H7 (cell line): ENCODE measurements at places on chromosomes 7 and 10. TPM values are rescaled to one million over a fixed set of nuclear protein-coding genes. Genes with fewer than 3 reads are reported as not detected.

The EBLN1 gene
- total RNA-seq, result not detected in 2 replicates

The CLRN3 gene
- not detected in 2 replicates for total RNA-seq

The GRM3 gene
- 0.10 and 0.30 TPM in 2 replicates for total RNA-seq

The MRC1 gene
- total RNA-seq, result 0.07 and 0.17 TPM in 2 replicates

The OR2F1 gene
- total RNA-seq, result not detected in 2 replicates

GRCh38 chr7:2820508-2820934 is 23.6 kb downstream of the GNA12 start:
- no peak for DNase-seq

- DNase-seq, result no peak
Observed at GRCh38 chr10:111128331-111129180, 51.7 kb downstream of the ADRA2A start.

DNA sequence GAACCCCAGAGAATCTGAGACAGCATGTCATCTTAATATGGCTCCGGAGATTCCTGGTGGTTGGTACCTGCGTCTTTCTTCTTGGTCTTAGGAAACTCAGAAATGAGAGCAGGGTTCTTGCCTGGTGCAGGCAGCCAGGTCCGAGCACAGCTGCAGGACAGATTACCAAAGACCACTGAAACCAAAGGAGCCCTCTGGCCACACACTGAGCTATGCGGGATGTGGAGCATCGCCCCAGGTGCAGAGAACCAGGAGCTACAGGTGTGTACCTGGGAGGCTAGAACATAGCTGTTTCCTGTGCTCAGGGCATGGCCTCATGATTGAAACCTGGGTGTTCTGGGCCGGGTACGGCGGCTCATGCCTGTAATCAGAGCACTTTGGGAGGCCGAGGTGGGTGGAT is 635.4 kb downstream of the CALN1 start:
- no peak for DNase-seq

The CRTAC1 gene
- 0.03 and 0.63 TPM in 2 replicates for total RNA-seq

DNA sequence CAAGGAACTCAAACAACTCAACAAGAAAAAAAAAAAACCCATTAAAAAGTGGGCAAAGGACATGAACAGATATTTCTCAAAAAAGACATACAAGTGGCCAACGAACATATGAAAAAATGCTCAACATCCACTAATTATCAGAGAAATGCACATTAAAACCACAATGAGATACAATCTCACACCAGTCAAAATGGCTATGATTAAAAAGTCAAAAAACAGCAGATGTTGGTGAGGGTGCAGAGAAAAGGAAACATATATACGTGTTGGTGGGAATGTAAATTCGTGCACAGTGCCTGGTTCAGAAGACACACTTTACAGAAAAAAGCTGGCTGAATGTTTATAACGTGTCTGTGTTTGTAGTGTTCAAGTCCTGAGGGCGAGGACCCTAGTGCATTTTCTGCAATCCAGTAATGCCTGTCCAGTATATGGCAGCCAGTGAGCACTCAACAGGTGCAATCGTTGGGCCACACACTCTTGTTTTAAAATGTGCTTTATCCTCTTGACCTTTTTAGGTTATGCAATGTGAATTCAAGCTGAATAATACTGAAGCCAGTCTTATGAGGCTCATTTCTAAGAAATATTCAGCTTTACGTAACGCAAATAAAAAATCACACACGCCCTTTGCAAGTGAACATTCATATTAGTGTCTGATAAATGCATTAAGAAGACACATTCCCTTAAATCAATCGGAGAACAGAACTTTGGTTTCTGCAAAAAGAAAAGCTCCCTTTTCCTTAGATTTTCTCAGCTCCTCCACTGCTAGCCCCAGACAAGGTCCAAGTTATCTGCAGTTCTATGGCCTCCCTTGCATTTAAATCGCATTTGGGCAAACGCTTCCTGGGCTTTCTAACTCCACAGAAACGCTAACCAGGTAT is 813 bp upstream of the MTURN start:
- DNase-seq, result no peak

The A1CF gene
- total RNA-seq, result not detected in 2 replicates

The PKD2L1 gene
- total RNA-seq, result not detected in 2 replicates

- no peak for DNase-seq
Observed at GRCh38 chr10:73459683-73460314, 26.4 kb upstream of the MSS51 start.

DNA sequence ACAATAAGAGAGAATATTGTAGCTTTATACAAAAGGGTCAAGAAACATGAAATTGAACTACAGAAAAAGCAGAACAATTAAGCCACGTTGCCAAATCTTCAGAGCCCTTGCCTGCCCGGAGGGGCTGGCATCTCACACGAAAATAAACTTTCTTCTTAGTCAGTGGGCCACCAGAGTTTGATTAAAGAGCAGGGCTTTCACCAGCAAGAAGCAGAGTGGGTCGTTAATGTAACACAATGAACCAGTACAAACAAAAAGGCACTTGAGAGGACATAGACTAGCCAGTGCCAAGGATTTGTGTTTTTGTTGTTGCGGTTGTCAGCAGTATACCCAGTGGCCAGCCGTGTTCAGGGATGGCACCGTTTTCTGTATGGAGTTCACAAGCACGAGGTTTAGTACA is 155.4 kb downstream of the NRP1 start:
- DNase-seq, result no peak
